D721Med (cell line): ENCODE measurements at places on chromosomes 1 and 21.

- no peak for DNase-seq
Observed at GRCh38 chr1:91018006-91018405, 3.8 kb downstream of the ZNF644 start.

- no peak for DNase-seq
Observed at GRCh38 chr1:3762873-3763228, 9.7 kb upstream of the SMIM1 start.

- no peak for DNase-seq
Observed at GRCh38 chr1:66246351-66247269, 287.3 kb upstream of the SGIP1 start.

DNA sequence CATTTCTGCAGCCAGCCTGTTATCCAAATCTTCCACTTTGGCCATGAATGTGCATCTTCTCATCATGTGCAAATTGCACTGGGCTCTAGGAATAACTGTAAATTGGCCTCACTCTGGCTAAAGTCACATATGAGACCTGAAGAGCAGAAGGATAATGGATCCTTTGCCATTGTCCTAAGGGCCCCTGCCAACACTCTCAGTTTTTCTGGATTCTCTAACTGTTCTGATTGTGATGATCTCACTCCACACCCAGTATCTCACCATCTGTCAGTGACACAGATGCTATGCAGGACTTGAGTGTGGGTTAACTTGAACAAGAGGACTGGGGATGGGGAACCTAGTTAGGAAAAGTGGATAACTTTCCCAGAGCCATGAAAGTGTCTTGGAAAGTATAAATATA, 8.5 kb upstream of the FYB2 start:
- DNase-seq: no peak

DNA sequence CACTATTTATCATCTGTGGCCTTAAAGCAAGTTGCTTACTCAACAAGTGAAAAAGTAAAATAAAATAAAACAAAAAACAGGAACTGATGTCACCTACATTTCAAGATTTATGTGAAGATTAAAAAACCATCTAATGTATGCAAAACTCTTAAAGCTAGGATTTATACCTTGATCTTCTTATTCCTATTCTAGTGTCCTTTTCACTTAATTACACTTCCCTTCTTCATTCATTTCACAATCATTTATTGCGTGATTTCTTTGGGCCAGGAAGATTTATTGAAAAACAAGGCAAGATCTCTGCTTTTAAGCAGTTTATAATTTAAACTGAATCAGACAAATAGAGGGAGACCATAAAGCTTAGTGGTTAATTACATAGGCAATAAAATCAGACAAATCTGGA, 18.6 kb downstream of the PTGER3 start:
- DNase-seq: no peak

DNA sequence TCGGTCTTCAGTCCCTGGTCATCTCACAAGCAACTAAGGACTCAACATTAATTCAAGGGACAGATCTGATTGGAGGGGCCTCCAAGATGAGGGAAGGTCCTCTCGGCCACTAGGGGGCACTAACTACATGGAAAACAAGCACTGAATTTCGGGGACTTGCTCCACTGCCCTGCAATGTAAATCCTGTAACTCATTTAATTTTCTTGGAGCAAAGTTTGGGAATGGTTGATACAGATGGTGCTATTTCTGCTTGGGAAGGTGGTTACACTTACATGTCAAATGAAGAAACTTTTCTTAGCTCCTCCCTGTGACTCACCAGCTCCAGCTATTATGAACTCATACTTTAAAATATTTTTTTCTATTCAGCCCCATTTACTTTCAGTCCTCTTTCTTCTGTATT, 97.4 kb upstream of the KCNJ15 start:
- DNase-seq: no peak

- DNase-seq: no peak
Observed at GRCh38 chr1:244022311-244022710, 28.8 kb upstream of the ZBTB18 start.

- DNase-seq: no peak
Observed at GRCh38 chr1:27666791-27667254, 5.2 kb downstream of the IFI6 start.

- no peak for DNase-seq
Observed at GRCh38 chr1:22457345-22457744, 5.7 kb downstream of the ZBTB40 start.

GRCh38 chr1:223836586-223836985, 9.2 kb downstream of the TP53BP2 start:
- no peak for DNase-seq

DNA sequence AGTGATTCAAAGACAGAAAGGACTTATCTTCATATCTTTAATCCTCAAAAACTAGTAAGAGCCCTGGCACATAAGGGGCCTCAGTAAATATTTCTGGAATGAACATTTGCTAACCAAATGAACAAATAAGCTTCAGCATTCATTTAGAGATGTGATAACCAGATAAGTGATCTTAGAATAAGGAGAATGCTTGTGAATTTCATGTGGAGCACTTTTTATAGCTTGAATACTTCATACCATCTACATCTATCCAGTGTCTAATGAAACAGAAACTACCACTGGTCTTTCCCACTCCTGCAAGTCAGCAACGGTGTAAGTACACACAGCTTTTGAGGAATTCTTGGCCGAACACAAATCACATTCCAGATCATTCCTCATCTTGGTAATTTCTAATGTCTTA, 38.5 kb downstream of the EDEM3 start:
- no peak for DNase-seq

DNA sequence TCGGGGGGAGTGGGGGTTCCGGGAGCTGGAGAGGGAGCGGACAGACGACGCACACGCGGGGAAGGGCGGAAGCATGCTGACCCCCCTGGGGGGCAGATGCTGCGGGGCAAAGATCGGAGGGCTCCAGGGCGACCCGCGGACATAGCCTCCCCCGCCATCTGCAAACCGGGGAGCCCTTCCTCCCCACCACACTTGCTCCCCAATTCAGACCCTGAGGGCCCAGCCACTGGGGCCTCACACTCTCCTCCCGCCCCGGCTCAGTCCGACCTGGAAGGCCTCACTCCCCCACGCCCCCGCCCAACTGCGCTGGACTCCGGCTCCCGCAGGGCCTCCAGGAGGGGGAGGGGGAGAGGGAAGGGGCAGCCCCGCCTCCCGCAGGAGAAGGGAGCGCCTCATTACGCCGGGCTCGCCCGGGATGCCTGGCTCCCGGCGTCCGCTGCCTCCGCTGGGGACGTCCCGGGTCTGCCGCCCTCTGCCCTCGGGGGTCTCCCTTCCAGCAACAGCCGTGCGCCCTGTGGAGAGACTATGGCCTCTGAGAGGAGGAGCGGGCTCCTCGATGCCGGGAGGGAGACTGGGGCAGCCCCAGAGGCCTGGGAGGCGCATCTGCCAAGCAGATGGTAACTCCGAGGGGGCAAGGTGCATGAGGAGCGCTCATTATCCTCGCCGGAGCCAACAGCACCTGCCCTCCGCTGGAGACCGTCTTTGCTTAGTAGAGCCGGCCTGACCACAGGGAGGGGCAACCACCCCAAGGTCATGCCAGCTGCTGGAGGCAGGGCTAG, 636 bp upstream of the CAMK2N1 start:
- no peak for DNase-seq

- no peak for DNase-seq
Observed at GRCh38 chr1:155014709-155015508, 12.3 kb downstream of the ZBTB7B start.

DNA sequence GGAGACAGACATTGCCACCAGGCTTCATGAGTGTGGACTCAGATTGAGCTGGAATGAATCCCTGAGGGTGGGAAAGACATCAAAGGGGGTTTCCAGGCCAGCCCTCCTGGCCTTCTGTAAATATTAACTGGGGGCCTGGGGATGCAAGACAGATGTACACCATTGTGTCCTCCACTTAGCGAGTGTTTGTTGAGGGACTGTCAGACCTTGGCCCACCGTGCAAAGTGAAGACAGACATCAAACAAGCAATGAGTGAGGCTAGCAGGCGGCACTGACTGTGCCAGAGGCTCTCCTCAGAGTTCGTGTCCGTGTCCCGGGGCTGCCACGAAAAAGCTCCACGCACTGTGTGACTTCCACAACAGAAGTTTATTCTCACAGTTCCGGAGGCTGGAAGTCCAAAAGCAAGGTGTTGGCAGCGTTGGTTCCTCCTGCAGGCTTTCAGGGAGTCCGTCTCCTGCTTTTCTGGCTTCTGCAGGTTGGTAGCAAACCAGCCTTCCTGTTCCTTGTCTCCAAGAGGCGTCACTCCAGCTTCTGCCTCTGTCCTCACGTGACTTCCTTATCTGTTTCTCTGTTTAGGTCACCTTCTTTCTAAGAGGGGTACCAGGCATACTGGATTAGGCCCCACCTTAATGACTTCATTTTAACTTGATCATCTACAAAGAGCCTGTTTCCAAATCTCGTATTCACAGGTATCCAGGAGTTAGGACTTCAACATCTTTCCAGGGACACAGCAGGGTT, 59.1 kb downstream of the DISP3 start:
- DNase-seq: no peak

DNA sequence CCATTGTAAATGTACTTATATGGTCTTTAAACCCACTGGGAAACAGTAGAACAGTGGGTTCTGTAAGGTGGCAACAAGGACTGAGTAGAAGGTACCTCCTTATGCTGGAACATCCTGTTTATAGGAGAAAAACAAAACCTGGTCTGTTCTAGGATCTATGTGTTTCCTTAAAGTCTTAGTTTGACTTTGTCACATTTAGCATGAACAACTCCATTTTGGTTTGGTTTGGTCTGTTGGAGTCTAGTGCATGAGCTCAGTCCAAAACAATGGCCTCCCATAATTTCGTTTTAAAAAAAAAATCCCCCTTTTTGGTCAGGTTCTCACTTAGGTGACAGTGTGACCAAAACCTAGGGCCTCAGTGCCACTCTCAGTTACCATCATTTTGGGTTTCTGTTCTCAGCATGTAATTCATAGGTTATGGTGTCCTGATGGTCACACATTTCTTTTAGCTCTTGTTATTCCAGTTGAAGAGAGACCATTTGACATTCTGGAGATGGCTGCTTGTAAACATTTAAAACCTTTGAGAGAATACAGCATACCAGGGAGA, 66.4 kb upstream of the IL12RB2 start:
- no peak for DNase-seq

DNA sequence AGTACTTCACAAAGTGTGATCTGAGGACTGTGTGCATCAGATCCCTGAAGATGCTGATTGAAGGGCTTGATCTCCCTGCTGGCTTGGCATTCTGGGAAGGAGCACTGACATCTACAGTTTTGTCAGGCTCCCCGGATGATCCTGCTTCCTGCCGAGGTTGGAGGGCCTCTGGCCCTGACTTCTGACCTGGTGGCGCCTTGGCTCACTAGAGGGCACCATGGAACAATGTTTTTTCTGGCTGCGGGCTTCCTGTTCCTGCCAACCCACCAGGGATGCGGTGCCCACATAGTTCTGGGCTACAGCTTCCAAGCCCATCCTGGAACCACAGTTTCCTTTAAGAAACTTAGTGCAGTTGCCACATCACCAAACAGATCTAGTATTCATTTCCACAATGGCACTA, 38.8 kb upstream of the RASAL2 start:
- DNase-seq: no peak

- DNase-seq: no peak
Observed at GRCh38 chr1:43610339-43610738, 39.6 kb upstream of the KDM4A start.

GRCh38 chr1:248821101-248821500, 4.6 kb downstream of the SH3BP5L start:
- DNase-seq: no peak

GRCh38 chr1:52604063-52604770, 2.0 kb downstream of the GPX7 start:
- DNase-seq: no peak

DNA sequence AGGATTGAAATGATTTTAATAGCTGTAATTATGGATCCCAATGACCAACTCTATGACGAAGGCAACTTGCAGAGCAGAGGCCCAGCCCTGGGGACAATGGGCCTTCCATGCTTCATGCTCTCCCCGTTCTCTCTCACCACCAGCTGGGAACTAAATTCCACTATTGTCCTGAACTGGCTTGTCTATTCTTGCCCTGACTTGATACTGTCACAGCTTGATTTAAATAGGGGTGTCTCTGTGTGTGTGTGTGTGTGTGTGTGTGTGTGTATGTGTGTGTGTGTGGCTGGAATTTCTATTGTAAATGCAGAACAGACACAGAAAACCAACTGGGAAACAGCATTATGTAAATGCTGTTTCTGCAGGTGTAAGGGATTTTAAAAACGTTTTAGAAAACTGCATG, 57.0 kb downstream of the SLC22A15 start:
- DNase-seq: no peak

- DNase-seq: no peak
Observed at GRCh38 chr1:25866288-25866687, 7.0 kb upstream of the AUNIP start.

GRCh38 chr1:18955441-18956192, 859 bp downstream of the IFFO2 start:
- DNase-seq: no peak

GRCh38 chr1:7610936-7611335, 160.2 kb upstream of the VAMP3 start:
- DNase-seq: no peak

GRCh38 chr1:2778220-2778592, 23.3 kb downstream of the TTC34 start:
- DNase-seq: no peak

DNA sequence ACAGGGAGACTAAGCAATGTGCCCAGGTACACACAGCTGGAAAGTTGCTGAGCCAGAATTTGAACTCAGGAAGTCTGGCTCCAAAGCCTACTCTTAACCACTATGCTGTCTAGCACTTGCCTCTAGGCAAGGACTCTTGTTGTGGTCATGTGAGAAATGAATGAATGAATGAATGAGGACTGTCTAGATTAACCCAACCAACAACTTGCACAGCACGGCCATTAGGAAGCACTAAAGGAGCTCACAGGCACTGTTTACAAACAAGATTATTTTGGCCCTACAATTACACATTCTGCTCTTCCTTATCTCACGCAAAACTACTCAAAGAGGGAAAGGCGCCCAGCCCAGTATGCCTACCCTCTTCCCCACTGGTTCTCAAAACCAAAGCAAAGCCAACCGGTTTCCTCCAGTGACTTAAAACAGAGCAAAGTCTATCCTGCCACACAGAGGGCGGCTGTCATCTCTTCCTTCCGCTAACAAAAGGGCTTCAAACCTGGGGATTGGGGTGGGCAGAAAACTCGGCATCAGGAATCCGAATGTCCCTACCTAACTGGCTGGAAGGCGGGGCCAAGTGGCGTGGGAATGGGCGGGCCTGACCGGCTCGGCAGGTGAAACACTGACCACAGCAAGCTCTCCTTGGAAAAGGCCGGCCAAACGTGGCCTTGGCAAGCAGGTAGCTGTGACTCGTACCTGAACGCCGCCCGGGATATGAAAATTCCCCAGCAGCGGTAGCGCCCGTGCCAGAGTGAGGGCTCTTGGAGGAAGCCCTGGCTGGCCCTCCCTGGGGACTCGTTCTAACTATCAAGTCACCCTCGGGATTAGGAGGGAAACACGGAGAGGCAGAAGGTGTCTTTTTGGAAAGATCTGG, 948 bp downstream of the STK40 start:
- no peak for DNase-seq

GRCh38 chr1:151457911-151458801, 1.1 kb downstream of the POGZ start:
- DNase-seq: peak; percentile 58

- DNase-seq: no peak
Observed at GRCh38 chr1:195970209-195970608, 638.0 kb downstream of the KCNT2 start.
